ENCODE measurements at places on chromosomes 6 and 20.

DNA sequence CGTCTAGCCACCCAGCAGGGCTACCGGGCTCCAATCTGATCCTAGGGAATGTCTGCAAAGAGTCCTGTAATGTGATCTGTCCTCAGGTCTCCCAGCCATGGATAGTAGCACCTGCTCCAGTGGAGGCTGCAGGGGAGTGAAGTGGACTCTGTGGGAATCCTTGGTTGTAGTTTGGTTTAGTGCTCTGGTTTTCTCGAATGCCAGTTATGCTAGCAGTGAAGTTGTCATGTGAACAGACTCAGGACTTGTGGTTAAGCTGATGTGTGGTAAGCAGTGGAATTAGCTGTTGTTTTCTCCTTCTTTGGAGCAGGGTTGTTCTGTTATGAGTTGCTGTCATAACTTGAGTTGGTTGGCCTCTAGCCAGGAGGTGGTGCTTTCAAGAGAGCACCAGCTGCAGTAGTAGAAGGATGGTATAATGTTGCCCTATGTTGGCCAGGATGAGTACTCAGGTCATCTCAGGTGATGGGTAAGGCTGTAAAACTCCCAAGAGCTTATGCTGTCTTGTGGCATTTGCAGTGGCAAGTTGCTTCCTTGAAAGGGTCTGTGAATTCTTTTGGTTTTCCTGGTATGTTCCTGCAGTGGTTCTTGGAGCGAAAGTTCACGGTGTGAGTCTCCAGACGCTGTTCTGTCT lies 390.2 kb downstream of the UTRN start:
- DNase-seq = peak; percentile 20

DNA sequence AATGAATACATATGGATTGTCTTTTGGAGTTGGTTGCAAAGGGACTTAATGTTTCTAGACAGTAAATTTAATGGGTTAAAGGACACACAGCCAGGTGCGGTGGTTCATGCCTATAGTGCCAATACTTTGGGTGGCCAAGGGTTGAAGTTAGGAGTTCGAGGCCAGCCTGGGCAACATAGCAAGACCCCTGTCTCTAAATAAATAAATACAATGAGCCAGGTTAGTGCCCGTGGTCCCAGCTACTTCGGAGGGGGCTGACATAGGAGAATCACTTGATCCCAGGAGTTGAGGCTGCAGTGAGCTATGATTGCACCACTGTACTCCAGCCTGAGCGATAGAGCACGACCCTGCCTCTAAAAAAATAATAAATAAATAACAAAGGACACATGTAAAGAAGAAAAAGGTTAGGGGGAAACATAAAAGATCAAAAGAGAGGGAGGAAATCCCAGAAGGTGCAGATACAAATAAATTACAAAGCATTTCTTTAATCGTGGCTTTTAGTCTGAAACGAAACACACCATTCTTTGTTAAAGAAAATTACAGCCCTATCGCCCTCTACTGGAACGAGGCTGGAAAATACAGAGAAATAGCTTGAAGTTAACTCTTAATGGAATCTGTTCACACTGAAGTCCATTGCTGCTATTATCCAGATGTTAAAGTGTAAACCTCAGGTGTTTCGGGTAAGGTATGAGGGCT lies 42.6 kb upstream of the SCML4 start:
- DNase-seq = no peak

- DNase-seq = no peak
Observed at GRCh38 chr6:21738180-21739094, 144.9 kb downstream of the SOX4 start.

- no peak for DNase-seq
Observed at GRCh38 chr6:29995340-29995777, 53.0 kb downstream of the HLA-A start.

DNA sequence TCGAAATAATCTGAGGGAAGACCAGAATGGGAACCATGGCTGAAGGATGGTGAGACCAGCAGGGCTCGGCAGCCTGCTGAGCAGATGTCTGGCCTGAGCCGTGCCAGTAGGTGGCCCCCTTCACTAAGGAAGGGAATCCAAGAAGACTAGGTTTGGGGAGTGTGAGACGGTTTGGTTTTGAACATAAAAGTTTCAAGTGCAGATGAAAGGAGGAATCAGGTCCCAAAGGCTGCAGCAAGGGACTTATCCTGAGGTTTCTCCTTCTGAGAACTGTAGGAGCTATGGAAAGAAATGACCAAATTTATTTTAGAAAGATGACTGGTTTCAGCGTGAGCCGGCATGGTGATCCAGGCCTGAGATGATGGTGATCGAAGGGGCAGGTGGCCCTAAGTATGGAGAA lies 4.6 kb upstream of the OSER1 start:
- DNase-seq = no peak

DNA sequence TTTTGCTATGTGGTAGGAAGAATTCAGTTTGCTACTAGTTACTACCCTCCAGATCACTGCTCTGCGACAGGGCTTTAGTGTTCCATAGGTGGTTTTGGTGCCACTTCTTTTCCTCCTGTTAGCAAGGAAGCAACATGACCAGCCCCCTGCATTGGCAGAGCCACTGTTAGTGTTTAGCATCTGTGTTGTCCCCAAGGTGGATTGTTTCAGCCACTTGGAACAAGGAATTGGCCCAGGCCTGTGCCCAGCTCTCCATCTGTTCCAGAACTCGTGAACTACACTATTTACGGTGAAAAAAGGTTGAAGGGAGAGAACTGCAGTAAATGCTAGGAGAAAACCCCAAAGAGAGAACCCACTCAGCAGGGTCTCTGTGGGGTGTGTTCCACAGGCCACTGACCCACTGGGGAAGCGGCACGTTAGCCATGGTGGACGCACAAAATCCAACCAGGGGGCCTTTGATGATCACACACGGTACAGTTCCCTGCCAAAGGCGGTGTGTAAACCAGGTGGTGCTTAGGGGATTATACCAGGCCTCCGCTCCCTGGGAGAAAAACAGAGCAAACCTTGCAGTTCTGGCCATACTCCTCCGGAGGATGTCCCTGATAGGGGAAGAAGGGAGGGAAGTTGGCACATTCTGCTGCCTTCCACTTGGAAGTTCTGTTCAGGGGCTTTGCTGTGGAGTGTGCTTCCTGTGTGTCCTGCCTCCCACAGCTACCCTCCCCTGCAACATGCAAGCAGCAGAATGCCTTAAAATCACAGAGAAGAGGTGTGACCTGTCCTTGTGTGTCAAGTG lies 72.3 kb downstream of the LYRM2 start:
- no peak for DNase-seq

DNA sequence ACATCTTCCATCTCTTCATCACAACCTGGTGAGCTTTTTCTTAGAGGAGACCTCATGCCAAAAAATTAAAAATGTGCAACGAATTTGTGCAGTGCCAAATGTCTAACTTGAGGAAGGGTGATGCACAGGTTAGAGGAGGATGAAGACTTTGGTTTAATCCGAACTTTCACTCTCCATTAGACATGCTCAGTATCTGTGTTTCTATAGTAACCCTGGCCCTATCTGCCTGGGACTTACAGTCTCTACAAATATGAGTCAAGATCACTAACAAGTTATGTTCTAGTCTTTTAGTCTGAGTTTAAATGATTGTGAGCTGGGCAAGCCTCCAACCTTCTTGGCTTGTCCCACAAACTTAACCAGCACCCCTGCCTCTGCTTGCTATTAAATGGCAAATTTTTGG lies 377.0 kb downstream of the BMP2 start:
- DNase-seq = no peak

DNA sequence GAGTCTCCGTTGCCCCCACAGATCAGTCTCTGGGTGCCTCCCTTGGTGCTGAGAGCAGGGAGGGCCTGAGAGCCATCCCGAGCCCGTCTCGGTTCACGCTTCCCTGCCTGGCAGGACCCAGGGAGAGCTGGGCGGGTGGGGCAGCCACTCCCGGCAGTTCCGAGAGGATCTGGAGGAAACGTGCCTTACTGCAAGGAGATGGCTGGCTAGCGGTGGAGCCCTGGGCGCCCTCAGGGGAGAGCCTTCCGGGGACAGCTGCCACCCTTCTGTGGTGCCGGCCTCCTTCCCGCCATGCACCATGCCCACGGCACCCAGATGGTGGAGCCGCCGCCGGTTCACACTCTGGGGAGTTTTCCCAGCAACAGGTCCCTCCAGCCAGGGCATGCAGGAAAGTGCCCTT lies 45.8 kb upstream of the SLCO4A1 start:
- DNase-seq = no peak

- no peak for DNase-seq
Observed at GRCh38 chr20:63093966-63094766, 87.4 kb upstream of the BHLHE23 start.

DNA sequence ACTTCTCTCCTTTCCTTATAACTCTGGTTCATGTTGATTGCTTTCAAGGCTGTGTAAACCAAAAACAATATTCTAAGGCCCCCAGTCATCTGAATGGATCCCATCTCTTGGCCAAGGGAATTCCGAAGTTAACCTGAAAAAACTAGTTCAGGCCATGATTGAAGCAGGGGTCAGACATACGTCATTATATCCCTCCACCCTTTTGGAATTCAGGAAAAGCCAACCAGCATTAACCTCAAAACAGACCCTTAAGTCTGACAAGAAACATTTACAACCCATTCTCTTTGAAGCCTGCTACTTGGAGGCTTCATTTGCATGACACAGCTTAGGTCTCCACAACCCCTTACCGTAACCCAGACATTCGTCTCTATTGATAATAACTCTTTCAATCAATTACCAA lies 39.7 kb downstream of the SLC26A8 start:
- no peak for DNase-seq

DNA sequence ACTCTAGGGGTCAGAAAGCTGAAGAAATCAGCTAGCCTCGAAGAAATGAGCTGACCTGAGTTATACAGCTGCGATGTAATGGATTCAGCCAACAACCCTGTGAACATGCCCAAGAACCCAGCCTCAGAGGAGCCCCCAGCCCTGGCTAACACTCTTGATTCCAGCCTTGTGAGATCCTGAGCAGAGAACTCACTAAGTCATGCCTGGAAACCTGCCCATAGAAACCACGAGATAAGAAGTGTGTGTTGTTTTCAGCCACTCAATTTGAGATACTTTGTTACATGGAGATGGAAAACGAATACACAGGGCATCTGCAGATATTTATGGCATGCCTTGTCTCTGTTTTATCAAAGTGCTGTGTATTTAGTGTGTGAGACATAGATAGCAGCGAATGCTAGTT lies 265.2 kb downstream of the QKI start:
- no peak for DNase-seq

DNA sequence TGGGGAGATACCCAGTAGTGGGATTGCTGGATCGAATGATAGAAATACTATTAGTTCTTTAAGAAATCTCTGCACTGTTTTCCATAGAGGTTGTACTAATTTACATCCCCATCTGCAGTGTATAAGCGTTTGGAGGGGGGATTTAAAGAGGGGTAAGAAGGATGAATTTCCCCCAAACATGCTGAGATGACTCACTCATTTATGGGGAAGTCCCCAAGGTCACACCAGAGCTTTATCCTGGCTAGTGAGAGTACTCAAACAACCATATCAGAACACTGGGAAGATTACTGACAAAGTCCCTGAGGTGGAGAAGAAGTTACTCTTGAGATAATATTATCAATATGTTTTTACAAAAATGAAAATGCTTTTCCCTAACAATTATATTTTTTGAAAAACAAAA lies 44.0 kb downstream of the ROS1 start:
- DNase-seq = no peak

- DNase-seq = no peak
Observed at GRCh38 chr20:63830841-63831588, at the start of gene ZBTB46. ZBTB46 (minus strand) TSS chr20:63831264; CDS start chr20:63790757, 40,507 bp downstream.

- DNase-seq = peak; percentile 46
Observed at GRCh38 chr6:109165392-109165974, 70.2 kb downstream of the CEP57L1 start.

- no peak for DNase-seq
Observed at GRCh38 chr6:20955751-20956150, 421.5 kb downstream of the CDKAL1 start.

DNA sequence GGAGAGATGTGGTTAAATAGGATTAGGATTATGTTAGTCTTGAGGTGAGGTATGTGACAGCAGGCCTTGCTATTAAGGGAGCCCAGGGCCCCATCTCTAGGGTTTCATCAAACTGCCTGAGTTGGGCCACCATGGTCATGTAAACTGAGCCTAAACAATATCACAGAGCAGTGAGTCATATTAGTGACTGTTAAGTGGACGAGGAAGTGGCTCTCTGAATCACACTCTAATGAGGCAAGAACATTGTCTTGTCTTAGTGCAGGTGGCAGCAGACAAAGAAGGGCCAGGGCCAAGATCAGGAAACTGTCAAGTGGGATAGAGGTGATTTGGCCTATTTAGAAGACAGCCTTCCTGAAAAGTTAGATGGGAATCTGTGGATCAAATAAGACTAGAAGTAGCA lies 23.1 kb downstream of the ENPP3 start:
- no peak for DNase-seq

- no peak for DNase-seq
Observed at GRCh38 chr6:4812068-4812467, 35.9 kb downstream of the CDYL start.

- no peak for DNase-seq
Observed at GRCh38 chr6:17869010-17869752, 118.3 kb downstream of the KIF13A start.

GRCh38 chr20:49690899-49691620 lies 22.6 kb downstream of the B4GALT5 start:
- no peak for DNase-seq

GRCh38 chr20:33539129-33539528 lies 49.2 kb downstream of the CBFA2T2 start:
- no peak for DNase-seq
